ENCODE measurements at places on chromosomes 5 and 9.

DNA sequence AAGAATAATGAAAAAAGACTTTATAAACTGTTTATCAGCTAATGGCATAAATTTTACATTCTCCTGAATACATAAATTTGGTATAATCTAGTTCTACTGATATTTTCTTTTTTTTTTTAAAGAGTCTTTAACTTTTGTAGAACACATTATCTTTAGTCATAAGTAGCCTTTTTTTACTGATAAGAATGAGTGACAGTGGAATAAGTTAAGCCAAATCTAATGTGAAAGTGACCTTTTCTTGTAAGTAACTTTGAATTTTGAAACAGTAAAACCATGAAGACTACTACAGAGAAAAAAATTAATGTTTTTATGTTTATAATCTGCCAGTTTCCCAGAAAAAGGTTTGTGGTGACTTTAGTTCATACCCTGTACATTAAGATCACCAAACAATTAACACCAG, 13.7 kb downstream of the CEP78 start:
- DNase-seq, result no peak

GRCh38 chr9:94160594-94161501, 76.6 kb downstream of the PTPDC1 start:
- DNase-seq, result no peak

GRCh38 chr9:89993678-89994630, 389.1 kb downstream of the GADD45G start:
- peak; percentile 25 for DNase-seq

DNA sequence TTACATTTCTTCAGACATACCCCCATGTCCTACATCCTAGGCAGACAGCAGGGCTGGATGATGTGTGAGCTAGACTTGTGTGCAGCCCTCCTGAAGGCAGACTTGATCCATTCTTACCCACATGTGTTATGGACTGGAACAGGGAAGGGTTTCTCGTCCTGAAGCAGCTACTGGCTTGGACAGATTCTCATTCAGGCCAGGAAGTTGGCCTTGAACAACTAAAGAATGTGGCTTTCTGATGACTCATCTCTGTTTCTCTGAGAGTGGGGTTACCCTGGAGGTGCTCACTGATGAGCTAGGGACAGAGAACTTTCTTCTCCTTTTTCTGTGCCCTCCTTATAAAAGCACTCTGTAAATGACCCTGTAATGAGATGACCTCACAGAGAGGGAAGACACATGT, 246.5 kb downstream of the PCSK5 start:
- peak; percentile 33 for DNase-seq

GRCh38 chr9:123003466-123003865, 30.0 kb upstream of the GPR21 start:
- no peak for DNase-seq

DNA sequence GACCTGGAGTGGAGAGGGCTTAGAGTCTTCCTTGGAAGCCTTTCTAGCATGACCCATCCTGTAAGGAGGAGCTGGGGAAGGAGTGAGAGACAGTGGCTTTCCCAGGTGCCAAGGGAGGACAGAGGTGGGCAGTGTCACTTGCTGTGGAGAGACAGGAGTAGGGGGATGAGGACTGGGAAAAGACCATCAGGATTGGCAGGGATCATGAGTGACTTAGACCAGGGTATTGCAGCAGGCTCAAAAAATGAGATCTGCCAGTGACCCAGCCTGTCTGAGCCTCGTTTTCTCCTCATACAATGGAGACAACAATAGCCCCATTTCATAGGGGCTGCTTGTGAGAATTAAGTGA, 2.4 kb downstream of the TMOD1 start:
- no peak for DNase-seq

GRCh38 chr9:89493671-89494070, 4.2 kb downstream of the SEMA4D start:
- DNase-seq, result no peak

- DNase-seq, result peak; percentile 81
These were observed 72.6 kb downstream of the PIK3R1 start for GRCh38 chr5:68287976-68288706.

GRCh38 chr5:176680226-176680563, 32.9 kb downstream of the TSPAN17 start:
- no peak for DNase-seq

DNA sequence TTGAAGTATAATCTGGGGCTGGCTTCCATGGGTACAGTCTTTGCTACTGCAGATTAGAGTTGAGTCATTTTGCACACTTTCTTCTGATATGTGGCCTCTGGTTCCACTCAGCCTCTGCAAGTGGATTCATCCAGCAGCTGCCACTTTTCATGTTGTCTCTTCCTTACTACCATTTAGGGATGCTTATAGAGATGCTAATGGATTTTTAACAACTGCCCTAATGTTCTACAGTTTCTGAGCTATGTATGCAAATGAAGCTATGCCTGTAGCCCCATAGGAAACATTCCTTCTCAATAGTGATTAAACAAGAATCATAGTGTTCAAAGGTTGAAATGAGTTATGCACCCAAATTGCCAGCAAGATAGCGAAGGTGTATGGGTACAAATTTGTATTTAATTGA, 456.0 kb upstream of the ITGA1 start:
- no peak for DNase-seq

GRCh38 chr5:108174286-108174685, 207.6 kb downstream of the FBXL17 start:
- DNase-seq, result no peak

GRCh38 chr9:107883496-107884124, 394.0 kb upstream of the KLF4 start:
- no peak for DNase-seq

DNA sequence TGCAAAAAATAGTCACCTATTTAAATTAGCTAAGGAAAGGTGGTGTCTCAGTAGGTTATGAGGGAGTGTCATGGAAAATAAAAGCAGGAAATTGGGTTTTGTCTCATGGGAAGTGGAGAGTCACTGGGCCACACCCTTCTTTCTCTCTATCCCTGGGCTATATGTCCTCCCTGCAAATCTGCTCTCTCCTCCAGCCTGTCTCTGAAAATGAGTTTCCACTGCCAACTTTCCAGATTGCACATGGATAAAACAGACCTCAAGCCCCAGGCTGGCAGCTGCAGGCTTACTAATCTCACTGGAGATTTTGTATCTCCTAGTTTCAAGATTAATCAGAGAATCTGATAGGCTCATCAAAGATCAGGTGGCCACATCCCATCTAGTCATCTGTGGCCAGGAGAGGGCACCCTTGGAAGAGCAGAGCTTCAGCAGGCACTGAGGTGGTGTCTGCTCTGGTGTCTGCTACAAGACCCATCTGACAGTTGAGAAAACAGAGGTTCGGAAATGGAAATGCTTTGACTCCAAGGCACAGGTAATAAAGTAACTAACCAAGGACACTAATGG, 178.9 kb downstream of the MSX2 start:
- no peak for DNase-seq

- no peak for DNase-seq
These were observed 969.2 kb downstream of the CDH18 start for GRCh38 chr5:19018822-19019221.

GRCh38 chr5:127997201-127997704, 86.3 kb upstream of the SLC12A2 start:
- DNase-seq, result no peak

GRCh38 chr9:27247756-27248155, 49.2 kb downstream of the EQTN start:
- no peak for DNase-seq

GRCh38 chr5:178442405-178443257, 147.6 kb downstream of the COL23A1 start:
- no peak for DNase-seq

DNA sequence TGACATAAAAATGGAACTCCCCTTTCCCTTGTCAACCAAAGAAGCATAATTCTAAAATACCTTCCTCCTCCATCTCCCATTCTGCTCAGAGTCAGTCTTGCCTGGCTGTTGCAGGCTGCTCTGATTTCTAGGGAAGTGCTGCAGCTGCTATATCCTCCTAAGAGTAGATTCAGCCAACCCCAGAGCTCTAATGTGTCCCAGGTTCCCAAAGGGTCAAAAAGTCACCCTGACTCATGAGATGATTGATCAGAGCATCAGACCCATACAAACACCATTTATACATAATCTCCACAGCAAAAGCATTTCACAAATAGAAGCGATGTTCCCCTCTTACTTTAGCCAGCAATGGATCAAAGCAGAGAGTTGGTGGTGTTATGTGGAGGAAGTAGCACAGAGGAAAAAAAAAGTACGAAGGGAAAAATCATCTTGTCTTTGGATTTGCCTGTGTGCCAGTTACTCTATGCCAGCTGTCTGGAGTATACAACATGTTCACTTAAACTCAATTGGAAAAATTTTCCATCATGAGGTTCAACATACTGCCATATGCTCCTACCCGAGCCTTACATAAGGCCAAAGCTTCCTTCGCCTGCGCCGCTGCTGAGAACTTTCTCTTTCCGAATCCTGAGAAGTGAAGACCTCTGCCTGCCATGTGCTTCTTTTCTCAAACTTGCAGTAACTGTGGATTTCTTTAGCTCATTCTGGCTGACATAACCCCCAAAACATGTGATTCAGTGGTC, 258.0 kb downstream of the TLE4 start:
- DNase-seq, result no peak

GRCh38 chr5:22728610-22729009, 124.5 kb downstream of the CDH12 start:
- DNase-seq, result no peak

- no peak for DNase-seq
These were observed 636.1 kb downstream of the PSAT1 start for GRCh38 chr9:78932849-78933627.

DNA sequence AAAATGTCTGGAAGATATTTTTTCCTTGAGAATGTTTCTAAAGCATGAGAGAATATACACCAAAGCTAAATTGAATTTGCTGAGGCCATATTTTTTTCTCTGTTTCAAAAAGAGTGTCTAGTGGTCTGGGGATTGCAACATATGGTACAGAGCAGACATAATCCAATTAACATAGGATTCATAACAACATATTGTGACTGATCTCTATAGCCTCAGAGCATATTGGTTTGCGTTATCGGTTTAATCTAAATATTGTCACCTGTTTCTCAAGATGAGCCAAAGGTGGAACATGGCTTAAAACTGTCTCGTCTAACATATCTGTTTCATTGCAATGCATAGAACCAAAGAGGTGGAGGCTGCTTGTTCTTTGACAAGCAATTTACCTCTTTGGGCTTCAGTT, 3.9 kb downstream of the PPP3R2 start:
- no peak for DNase-seq

DNA sequence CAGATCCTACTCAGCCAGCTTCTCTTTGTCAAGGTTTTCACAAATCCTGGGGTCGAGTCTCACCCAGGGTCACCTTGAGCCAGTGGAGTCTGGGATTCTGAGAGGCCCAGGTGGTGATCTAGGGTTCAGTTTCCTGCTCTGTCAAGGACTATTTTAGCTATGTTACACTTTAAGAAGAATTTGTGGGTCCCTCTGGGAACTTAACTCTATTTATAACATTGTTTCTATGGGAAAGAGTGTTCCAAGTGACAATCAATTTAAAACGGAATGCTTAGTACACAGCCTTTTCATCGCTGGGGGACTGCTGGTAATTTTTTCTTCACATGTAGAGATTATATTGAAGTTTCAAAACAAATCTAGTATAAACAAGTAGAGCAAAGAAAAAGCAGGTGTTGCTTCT, 26.9 kb upstream of the TMEM252 start:
- DNase-seq, result no peak

- DNase-seq, result no peak
These were observed 167.1 kb downstream of the PIK3R1 start for GRCh38 chr5:68382640-68383039.

DNA sequence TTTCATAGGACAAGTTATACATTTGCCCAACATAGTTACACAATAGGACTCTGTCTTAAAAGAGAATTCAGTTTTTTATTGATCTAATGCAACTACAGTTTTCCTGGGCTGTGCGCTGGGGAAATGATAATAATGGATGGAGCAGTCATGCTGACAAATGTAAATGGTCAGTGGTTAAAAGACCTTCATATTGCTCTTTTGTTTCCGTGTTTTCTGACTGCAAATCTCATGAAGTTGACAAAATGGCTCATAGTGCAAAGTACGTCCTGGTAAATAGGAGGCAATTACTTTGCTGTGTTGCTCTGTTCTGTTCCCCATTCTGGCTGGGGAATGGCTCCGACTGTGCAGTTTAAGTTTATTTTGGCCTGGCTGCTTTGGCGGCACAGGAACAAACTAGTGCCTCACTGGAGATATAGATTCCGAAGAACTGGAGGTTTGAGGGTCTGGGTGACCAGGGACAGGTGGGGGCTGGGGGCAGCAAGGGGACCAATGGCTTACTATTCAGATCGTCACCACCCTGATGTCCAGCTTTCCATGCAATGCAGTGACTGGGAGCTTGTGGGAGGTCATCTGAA, 54.3 kb downstream of the PTTG1 start:
- DNase-seq, result no peak

DNA sequence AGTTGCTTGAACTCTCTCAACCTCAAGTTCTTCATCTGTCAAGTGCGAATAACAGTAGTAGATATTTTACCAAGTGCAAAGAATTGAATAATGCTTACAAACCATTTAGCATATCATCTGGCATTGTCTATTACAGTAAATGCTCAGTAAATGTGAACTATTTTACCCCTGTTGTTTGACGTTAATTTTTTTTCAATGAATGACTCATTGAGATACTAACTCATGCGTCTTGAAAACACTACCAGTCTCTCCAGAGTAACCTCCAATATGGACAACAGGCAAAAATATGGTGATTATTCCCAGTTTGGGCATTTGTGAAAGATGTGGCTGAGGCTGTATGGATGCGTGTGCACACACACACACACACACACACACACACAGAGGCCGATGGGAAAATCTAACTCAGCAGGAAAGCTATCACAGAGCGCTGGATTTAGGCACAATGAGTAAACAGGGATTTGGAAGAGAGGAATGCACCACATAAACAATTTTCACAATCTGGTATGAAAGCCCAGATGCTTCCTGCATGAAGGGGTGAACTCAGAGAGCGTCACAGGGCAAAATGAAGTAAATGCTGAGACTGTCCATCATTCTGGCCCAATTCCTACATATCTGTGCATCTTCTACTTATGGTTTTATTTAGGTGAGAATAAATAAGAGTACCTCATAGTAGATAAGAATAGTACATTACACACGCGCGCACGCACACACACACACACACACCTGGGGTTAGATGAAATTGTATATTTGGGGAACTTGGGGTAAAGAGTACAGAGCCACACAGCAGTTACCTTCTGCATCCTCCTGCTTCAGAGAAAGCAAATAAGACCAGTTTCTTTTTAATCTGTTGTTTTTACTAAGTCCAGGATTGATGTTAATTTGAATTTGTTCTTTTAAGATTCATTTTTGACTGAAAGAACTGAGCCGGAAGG, 128.7 kb downstream of the PALM2AKAP2 start:
- DNase-seq, result no peak

- peak; percentile 80 for DNase-seq
These were observed 975 bp upstream of the NXNL2 start for GRCh38 chr9:88533951-88534455.

- no peak for DNase-seq
These were observed 24.7 kb upstream of the NR3C1 start for GRCh38 chr5:143428155-143428554.

DNA sequence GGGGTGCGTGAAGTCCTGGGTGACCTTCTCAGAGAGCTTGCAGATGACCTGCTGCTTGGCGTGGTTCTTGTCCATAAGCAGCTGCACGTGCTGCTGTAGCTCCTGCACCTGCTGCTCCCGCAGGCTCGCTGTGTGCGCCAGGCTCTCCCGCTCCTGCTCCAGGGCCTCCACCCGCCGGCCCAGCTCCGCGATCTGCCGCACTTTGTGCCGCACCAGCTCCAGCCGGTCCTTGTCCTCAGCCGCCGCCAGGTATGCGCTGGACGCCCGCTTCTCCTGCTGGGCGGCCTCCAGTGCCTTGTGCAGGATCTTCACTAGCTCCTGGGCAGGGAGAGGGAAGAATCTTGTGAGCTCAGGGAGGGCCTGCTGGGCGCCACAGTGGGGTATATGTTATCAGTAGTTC, 28.5 kb upstream of the CORO2A start:
- no peak for DNase-seq

Measured in ovary (tissue), 10 donors.